ENCODE measurements at places on chromosomes 1 and 21.

- no peak for DNase-seq
Observed at GRCh38 chr21:41360072-41360821, 1.6 kb upstream of the MX2 start.

GRCh38 chr21:30981403-30981802 lies 56.9 kb downstream of the KRTAP19-8 start:
- DNase-seq = no peak

DNA sequence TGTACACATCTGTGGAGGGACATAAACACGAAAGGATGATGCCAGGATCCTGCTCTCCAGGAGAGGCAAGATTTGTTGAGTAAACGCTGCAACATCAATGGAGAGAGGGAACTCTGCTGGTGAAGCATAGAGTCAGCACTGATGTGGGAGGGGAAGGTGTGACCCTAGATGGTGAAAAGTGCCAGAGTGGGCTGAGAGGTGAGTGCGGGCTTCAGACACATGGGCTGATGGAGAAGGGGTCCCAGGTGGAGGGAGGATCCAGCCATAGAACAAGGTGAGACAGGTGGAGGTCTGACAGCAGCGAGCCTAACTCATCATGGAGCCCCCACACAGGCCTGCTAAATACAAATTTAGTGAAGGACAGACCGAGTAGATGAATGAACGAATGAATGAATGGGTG lies 9.7 kb downstream of the RD3 start:
- no peak for DNase-seq

GRCh38 chr1:203627851-203628200 lies 1.2 kb downstream of the ATP2B4 start:
- no peak for DNase-seq

GRCh38 chr1:196433000-196433399 lies 175.2 kb downstream of the KCNT2 start:
- no peak for DNase-seq

- DNase-seq = no peak
Observed at GRCh38 chr21:37168666-37169065, 95.6 kb downstream of the TTC3 start.

DNA sequence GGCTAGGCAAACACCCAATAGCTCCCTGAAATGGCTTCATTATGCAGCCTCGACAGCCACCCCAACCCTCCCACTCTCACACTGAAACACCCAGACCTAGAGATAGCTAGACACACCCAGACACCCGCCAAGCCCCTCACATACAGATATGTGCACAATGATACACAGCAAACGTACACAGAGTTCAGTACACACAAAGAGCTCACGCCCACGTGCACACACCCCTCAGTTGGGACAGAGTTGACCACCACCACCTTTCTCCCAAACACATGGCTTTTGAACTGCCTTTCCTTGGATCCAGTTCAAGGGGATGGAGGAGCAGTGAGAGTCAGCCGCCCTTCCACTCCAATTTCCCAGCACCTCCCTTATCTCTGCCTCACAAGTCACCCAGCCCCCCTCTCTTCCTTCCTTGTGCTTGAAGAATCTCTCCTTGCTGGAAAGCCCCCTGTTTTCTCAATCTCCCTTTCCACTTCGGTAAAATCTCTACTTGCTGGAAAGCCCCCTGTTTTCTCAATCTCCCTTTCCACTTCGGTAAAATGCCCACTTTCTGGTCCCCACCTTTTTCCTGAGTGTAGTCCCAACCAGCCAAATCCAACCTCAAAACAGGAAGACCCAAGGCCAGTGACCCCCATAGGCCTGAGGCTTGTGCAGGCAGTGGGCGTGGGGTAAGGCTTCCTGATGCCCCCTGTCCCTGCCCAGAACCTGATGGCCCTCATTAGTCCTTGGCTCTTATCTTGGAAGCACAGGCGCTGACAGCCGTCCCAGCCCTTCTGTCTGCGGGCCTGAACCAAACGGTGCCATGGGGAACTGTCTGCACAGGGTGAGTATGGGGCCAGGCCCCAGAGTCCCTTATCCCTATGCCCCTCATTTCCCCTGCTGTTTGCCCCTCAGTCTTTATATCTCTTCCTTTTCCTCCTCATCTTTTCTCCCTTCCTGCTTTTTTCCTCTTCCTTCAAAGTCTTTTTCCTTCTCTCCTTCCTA lies at the start of gene ACKR1:
Gene ACKR1 (plus strand): TSS at position 715 of the 981 bp plus-strand sequence. CDS start 85 bp downstream, at position 800.
- no peak for DNase-seq

DNA sequence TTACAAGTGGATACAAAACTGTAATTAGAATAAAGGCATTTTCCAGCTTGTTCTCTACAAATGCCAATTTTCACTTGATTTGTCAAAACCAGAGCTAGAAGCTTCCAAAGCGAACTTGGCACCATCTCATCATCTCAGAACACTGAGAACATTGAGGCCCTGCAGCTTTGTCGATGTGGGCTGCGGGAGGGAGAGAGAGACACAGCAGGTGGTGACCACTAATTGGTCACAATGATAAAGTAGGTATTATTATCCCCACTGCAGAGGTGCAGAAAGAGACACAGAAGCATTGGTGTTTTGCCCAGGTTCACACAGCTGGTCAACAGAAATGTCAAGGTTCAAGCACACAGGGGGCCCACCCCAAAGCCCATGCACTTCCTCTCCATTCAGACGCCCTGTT lies 72.2 kb upstream of the KRTAP19-8 start:
- DNase-seq = no peak

- DNase-seq = no peak
Observed at GRCh38 chr1:178825167-178825566, 45.7 kb downstream of the ANGPTL1 start.

DNA sequence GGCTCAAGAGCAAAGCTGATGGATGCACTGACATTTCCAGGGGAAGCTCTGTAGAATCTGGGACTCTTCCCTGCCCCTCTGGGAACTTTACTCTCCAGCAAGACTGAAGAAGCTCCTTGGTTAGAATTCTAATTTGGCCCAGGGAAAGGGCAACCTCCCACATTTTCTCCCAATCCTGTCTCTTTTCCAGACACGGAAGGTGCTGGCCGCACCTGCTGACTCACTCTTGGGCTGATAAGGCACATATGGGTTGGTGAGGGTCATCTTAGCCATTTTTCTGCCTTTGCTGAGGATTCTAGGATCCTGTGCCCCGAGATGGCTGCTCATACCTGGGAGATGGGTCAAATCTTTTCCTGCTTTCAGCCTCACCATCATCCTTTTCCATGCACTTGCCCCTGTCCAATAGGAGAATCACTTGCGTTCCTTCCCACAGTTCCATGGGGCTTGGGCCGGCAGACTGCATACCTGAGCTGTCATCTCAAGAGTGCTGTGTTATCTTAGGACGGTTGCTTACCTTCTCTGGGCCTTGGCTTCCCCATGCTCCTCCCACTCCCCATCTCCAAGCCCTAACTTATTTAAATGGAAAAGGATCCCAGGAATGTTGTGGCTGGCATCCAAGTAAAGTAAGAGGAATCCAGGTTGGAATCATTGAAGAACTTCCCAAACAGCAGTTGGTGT lies 1.3 kb downstream of the TINAGL1 start:
- DNase-seq = no peak

GRCh38 chr21:45986316-45987051 lies 4.9 kb downstream of the COL6A1 start:
- no peak for DNase-seq

GRCh38 chr1:107877745-107878144 lies 87.2 kb downstream of the VAV3 start:
- DNase-seq = no peak

DNA sequence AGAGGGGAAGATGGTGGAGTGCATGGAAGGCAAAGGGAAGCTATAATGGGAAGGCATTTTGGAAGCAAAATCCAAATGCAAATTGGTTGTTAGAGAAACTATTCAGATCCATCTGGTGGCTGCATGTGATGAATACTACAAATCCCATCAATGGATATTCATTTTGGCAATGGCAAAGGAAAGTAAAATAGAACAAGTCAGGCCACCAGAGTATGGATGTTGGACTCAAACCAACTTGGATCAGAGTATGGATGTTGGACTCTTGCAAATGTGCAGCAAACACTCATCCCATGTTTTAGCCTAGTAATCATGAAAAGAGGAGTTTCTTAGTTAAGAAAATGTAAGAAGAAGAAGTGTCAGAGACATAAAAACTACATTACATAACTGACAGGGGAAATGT lies 289.6 kb upstream of the DAB1 start:
- DNase-seq = peak; percentile 3

- DNase-seq = no peak
Observed at GRCh38 chr1:174766727-174767126, 233.0 kb upstream of the CACYBP start.

GRCh38 chr21:46092811-46093667 lies 4.9 kb upstream of the COL6A2 start:
- no peak for DNase-seq

GRCh38 chr1:218711001-218711400 lies 365.9 kb downstream of the TGFB2 start:
- DNase-seq = no peak

- DNase-seq = no peak
Observed at GRCh38 chr1:110690709-110691365, 16.1 kb upstream of the KCNA3 start.

GRCh38 chr1:111139324-111139955 lies 453 bp downstream of the DRAM2 start:
- peak; percentile 43 for DNase-seq

- DNase-seq = no peak
Observed at GRCh38 chr21:44855572-44855971, 17.9 kb downstream of the PTTG1IP start.

GRCh38 chr1:91891969-91892368 lies 6.0 kb upstream of the TGFBR3 start:
- no peak for DNase-seq

GRCh38 chr1:192104852-192105251 lies 53.4 kb upstream of the RGS18 start:
- DNase-seq = no peak

DNA sequence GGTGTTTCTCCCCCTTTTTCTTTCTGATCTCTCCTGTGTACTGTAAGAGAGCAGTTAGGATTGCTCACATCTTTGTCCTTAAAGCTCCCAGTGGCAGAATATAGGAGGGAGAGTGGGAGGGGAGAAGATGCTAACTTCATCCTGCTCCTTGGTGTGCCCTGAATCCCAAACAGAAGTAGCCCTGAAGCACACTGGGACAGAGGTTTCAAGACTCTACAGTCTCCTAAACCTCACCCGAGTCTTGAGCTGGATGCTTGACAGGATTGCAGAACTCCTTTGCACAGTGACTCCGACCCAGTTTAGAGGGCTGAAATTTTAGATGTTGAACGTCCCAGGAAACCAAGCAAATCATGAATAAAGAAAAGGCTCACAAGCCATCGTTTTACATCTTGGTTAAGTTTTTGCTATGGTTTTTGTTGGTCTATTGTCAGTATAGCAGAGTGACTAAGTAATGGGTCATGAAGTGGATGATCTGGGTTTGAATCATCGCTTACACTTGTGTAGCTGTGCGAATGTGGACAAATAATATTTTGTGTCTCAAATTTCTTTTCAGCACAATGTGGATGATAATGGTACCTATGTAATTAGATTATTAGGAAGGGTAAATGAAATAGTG lies 37.5 kb downstream of the XCL2 start:
- no peak for DNase-seq

- DNase-seq = peak; percentile 66
Observed at GRCh38 chr1:112618721-112619517, at the start of gene ST7L. Gene ST7L (minus strand): TSS chr1:112619141. CDS start chr1:112619113, 28 bp downstream.

DNA sequence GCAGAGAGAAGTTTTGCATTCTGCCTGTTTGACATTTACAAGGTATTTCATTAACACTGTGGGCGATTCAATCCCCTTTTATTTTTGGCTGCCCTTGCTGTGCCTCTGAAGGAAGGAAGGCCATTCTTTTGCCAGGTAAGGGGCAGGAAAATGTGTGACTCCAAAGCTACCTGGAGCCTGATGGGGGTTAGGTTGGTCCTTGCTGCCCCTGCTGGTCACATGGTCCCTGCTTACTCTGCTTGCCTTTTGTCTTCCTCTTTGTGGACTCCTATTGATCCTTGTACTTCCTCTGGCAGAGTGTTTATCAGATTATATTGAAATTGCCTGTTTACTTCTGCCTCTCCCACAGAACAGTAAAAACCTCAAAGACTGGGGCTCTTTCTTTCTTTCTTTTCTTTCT lies 65.7 kb downstream of the ST6GALNAC3 start:
- no peak for DNase-seq

DNA sequence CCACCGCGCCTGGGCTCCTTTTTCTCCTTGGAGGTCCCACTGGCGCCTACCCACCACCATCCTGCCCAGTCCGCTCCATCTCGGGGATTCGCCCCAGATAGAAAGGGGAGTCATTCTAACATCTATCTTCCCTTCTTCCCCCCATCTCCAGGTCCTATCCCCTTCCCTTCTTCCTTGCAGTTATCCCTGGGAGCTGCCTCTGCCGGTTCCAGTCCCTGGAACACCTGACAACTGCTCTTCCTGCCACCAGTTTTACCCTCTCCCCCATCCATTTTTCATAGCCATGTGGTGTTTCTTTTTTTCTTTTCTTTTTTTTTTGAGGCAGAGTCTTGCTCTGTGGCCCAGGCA lies 12.0 kb upstream of the COL16A1 start:
- no peak for DNase-seq

DNA sequence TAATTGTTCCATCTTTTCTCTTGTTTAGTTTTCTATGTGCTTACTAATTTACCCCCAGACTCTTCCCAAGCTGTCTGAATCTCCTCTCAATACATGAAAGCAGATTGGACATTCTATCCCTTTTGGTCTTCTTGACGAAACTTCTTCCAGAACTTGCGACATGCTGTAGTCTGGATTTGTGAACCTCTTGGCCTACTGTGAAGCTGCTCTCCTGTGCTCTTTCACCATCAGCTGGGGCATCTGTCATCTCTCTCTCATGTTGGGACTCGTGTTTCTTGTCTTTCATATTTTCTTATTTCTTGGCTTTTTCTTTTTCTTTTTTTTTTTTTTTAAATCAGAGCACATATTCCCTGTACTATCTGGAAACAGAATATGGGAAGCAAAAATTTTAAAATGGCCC lies 6.8 kb downstream of the CPT2 start:
- DNase-seq = no peak

- no peak for DNase-seq
Observed at GRCh38 chr1:56468518-56468917, 110.8 kb downstream of the PLPP3 start.

- no peak for DNase-seq
Observed at GRCh38 chr21:43189936-43190335, 21.1 kb downstream of the CRYAA start.

GRCh38 chr1:171922999-171923398 lies 81.7 kb downstream of the DNM3 start:
- no peak for DNase-seq

DNA sequence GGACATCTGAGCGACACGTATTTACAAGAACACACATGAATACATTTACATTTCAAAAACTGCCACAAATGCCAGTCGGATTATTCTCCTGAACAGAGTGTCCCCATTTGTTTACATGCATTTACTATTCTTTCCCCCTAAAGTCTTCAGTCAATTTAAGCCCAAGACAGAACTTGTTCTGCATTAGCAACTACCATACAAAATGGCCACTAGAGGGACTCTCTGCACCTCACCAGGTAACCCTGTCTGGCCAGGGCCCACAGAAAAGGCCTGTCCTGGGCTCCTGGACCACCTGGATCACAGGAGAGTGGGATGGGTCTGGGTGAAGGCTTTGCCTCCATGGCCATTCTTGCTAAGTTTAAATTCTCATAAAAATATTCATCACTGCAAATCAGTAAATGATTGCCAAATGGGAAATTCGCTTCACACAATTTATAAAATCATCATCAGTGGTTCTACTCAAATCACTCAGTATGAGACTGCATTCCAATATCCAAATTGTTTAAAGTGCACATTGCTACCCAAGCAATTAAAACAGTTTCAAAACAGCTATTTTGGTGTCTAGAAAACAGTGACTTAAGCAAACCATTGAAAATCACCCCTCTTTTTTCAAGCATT lies 12.5 kb upstream of the GUCA2A start:
- DNase-seq = peak; percentile 5

- DNase-seq = no peak
Observed at GRCh38 chr1:214952648-214953047, 129.9 kb upstream of the KCNK2 start.

- DNase-seq = no peak
Observed at GRCh38 chr1:230382001-230382491, 44.1 kb downstream of the PGBD5 start.
